ENCODE measurements at places on chromosomes 3 and 15. TPM values are rescaled to one million over a fixed set of nuclear protein-coding genes. Genes with fewer than 3 reads are reported as not detected.
A peak's percentile ranks its signal among the peaks of the same experiment; 100 is the strongest.

- DNase-seq: peak; percentile 21
- H3K4me1 ChIP-seq: peaks cover 34% of the 10 kb centered on the region
- no peaks in the 10 kb centered on the region for H3K27me3 ChIP-seq
- no peak overlapping the region for H3K4me3 ChIP-seq
- peaks cover 61% of the 10 kb centered on the region for H3K36me3 ChIP-seq
These were observed 4.4 kb downstream of the TMEM43 start for GRCh38 chr3:14129296-14129695.

Gene ROBO2
- 3.1 TPM for total RNA-seq

- H3K27ac ChIP-seq: no peak overlapping the region
- DNase-seq: no peak
- H3K4me1 ChIP-seq: no peaks in the 10 kb centered on the region
These were observed 289.8 kb downstream of the ARPP21 start for GRCh38 chr3:35929158-35929557.

GRCh38 chr3:37154668-37155314 is 19.6 kb downstream of the LRRFIP2 start:
- DNase-seq: no peak
- no peak overlapping the region for H3K4me3 ChIP-seq
- H3K4me1 ChIP-seq: peaks cover 4% of the 10 kb centered on the region
- no peaks in the 10 kb centered on the region for H3K27me3 ChIP-seq

- H3K27me3 ChIP-seq: no peaks in the 10 kb centered on the region
- H3K27ac ChIP-seq: no peak overlapping the region
- no peak for DNase-seq
- H3K36me3 ChIP-seq: no peaks in the 10 kb centered on the region
- H3K4me1 ChIP-seq: peaks cover 4% of the 10 kb centered on the region
These were observed 74.5 kb downstream of the FOXP1 start for GRCh38 chr3:71509066-71509465.

DNA sequence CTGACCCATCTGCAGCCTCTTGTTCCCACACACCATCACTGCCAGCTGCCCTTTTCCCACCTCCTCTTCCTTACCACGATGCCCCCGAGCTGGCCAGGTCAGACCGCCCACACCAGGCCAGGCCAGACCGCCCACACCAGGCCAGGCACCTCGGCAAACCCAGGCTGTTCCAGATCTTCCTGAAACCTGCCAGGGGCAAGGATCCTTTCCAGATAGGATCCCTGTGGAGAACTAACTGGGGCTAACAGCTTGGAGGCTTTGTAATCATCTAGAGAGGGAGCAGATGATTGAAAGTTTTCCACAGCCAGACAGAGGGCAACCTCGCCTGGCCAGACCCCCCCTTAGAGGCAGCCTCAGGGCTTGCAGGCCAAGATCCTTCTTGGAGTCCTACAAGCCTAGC is 287.3 kb upstream of the TLE3 start:
- no peak overlapping the region for H3K4me3 ChIP-seq
- DNase-seq: no peak
- H3K27me3 ChIP-seq: no peaks in the 10 kb centered on the region
- no peaks in the 10 kb centered on the region for H3K36me3 ChIP-seq
- H3K4me1 ChIP-seq: peaks cover 5% of the 10 kb centered on the region
- H3K27ac ChIP-seq: no peak overlapping the region

GRCh38 chr3:133853063-133853924 is 42.4 kb downstream of the RAB6B start:
- H3K4me1 ChIP-seq: no peaks in the 10 kb centered on the region
- H3K4me3 ChIP-seq: no peak overlapping the region
- DNase-seq: no peak
- no peaks in the 10 kb centered on the region for H3K27me3 ChIP-seq
- H3K36me3 ChIP-seq: no peaks in the 10 kb centered on the region

GRCh38 chr15:65414841-65415621 is 7.7 kb downstream of the IGDCC4 start:
- DNase-seq: no peak
- no peak overlapping the region for H3K27ac ChIP-seq
- peaks cover 5% of the 10 kb centered on the region for H3K27me3 ChIP-seq
- no peaks in the 10 kb centered on the region for H3K36me3 ChIP-seq
- no peaks in the 10 kb centered on the region for H3K4me1 ChIP-seq

Gene PLIN1
- total RNA-seq: 34.5 TPM

- DNase-seq: no peak
- no peaks in the 10 kb centered on the region for H3K36me3 ChIP-seq
- peaks cover 20% of the 10 kb centered on the region for H3K4me1 ChIP-seq
- peak overlapping the region; percentile 26 for H3K27ac ChIP-seq
- H3K4me3 ChIP-seq: no peak overlapping the region
These were observed 239.4 kb upstream of the ZPLD1 start for GRCh38 chr3:102195198-102195948.

- no peaks in the 10 kb centered on the region for H3K27me3 ChIP-seq
- no peak for DNase-seq
- no peak overlapping the region for H3K4me3 ChIP-seq
- H3K36me3 ChIP-seq: no peaks in the 10 kb centered on the region
- H3K4me1 ChIP-seq: no peaks in the 10 kb centered on the region
- no peak overlapping the region for H3K27ac ChIP-seq
These were observed 1092.9 kb downstream of the IGSF11 start for GRCh38 chr3:117941756-117942155.

- no peaks in the 10 kb centered on the region for H3K36me3 ChIP-seq
- H3K27me3 ChIP-seq: peaks cover 2% of the 10 kb centered on the region
- no peak for DNase-seq
- no peaks in the 10 kb centered on the region for H3K4me1 ChIP-seq
- no peak overlapping the region for H3K4me3 ChIP-seq
These were observed 175.6 kb upstream of the ATP10A start for GRCh38 chr15:26038693-26039092.

DNA sequence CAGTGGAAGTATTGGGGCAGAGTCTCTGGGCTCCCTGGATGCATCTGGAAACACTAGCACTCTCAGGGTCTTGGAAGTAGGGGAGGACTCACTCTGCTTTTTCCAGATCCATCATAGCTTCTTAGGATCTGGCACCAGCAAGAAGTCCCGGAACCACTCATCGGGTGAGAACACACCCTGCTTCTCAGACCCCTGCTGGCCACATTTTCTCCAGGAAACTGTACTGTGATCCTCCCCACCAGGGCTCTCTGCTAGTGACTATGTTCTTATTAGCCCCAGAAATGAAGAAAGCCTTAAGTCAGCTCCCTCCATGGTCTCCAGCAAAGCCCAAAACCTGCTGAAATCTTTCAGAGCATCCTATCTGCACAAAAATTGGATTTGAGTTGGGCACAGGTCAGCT is 197.3 kb upstream of the GADL1 start:
- no peak overlapping the region for H3K27ac ChIP-seq
- DNase-seq: no peak
- no peak overlapping the region for H3K4me3 ChIP-seq
- peaks cover 9% of the 10 kb centered on the region for H3K4me1 ChIP-seq
- no peaks in the 10 kb centered on the region for H3K27me3 ChIP-seq

DNA sequence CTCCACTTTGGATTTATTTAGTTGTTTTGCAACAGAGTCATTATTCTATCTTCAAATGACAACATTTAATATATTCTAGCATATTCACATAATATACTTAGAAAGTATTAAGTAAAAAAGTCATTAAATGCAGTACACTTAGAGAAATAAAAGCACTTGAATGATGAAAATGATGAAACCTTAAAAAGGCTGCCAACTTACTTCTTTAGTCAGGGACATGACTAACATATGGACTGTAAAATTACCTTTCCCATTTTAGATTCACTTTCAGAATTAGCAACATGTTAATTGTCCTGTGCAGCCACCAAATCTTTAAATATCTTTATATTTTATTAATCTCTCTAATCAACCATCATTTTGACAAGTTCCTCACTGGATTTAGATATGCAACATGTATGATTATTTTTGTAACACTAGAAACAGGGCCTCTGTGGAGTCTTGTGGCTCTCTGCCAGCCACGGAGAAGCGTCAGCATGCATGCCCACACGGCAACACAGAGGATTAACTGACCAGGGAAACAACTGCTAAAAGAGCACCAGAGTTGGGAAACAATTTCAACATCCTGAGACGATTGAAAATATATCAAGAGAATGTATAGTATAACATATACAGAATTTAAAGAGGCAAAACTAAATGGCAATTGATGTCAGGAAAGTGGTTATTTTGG is 95.7 kb downstream of the ANO10 start:
- H3K27me3 ChIP-seq: no peaks in the 10 kb centered on the region
- H3K36me3 ChIP-seq: peaks cover 4% of the 10 kb centered on the region
- no peak for DNase-seq
- H3K27ac ChIP-seq: no peak overlapping the region

DNA sequence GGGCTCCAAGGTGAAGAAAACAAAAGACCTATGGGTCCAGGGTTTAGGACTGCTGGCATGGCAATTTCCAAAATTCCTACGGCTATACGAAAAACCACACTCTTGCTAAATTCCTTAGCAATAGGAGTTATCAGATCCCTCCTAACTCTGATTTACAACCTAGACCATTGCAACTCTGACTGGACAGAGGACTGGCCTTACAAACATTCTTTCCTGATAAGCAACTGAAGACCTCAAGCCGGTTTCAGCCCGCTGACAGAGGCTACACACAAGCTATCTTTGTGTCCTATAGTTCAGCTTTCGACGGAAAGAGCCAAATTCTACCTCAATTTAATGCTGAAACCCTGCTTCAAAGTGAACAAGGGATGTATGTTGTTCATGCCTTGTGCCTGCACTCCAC is 38.3 kb upstream of the AGBL1 start:
- H3K4me3 ChIP-seq: no peak overlapping the region
- DNase-seq: no peak
- H3K36me3 ChIP-seq: no peaks in the 10 kb centered on the region

Gene ALDH1A2
- 0.62 TPM for total RNA-seq

- H3K36me3 ChIP-seq: peaks cover 5% of the 10 kb centered on the region
- H3K4me1 ChIP-seq: no peaks in the 10 kb centered on the region
- no peak overlapping the region for H3K4me3 ChIP-seq
- no peaks in the 10 kb centered on the region for H3K27me3 ChIP-seq
- no peak overlapping the region for H3K27ac ChIP-seq
- no peak for DNase-seq
These were observed 334.8 kb downstream of the PLCL2 start for GRCh38 chr3:17219593-17219992.

DNA sequence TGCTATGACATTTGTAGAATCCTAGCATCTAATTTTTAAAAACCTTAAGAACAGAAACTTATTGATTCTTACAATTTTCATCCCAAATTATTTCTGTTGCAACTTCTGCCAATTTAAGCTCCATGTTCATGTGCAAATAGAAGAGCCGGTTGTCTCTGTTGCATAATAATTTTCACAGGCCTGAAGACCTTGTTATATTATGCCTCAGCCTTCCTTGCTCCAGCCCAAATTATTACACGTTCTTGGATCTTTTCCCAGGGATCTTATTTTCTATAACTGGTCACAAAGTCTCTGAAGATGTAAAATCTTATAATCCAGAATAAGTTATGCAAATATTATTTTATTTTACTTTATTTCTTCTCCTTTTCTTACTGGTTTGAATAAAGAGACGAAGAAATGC is 210.7 kb upstream of the DPH6 start:
- H3K4me3 ChIP-seq: no peak overlapping the region
- no peaks in the 10 kb centered on the region for H3K36me3 ChIP-seq
- H3K27me3 ChIP-seq: no peaks in the 10 kb centered on the region

- peaks cover 29% of the 10 kb centered on the region for H3K4me1 ChIP-seq
- no peaks in the 10 kb centered on the region for H3K36me3 ChIP-seq
- H3K27me3 ChIP-seq: peaks cover 6% of the 10 kb centered on the region
- no peak overlapping the region for H3K27ac ChIP-seq
- DNase-seq: no peak
- H3K4me3 ChIP-seq: no peak overlapping the region
These were observed 3.7 kb downstream of the MELTF start for GRCh38 chr3:197025736-197026480.

DNA sequence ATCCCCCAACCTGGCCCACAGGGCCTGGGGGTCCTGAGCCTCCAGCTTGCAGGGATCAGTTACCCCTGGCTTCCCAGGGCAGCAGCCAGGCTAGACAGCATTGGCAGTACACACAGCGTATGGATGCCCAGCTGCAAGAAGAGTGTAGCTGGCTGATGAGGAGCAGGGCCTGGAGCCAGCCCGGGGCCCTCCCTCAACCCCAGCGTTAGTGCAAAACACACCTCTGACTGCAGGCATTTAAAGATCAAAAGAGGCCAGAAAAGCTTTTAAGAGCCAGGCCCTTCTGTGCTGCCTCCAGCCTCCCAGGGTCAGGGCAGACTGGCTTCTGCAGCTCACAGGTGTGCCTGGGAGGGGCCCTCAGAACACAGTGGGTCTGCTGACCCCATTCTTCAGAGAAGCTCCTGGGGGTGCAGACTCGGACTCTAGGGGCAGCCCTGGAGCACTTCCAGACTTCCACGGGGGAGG is 110.6 kb downstream of the ETFA start:
- no peak overlapping the region for H3K4me3 ChIP-seq
- H3K4me1 ChIP-seq: peaks cover 53% of the 10 kb centered on the region
- H3K27ac ChIP-seq: no peak overlapping the region
- peak; percentile 48 for DNase-seq
- peaks cover 18% of the 10 kb centered on the region for H3K36me3 ChIP-seq

Gene CADM2
- 2.8 TPM for total RNA-seq

- no peak for DNase-seq
- no peaks in the 10 kb centered on the region for H3K36me3 ChIP-seq
- no peak overlapping the region for H3K27ac ChIP-seq
- H3K4me1 ChIP-seq: peaks cover under 1% of the 10 kb centered on the region
- H3K27me3 ChIP-seq: no peaks in the 10 kb centered on the region
- no peak overlapping the region for H3K4me3 ChIP-seq
These were observed 78.8 kb downstream of the SLC7A14 start for GRCh38 chr3:170507063-170507462.

- no peak overlapping the region for H3K4me3 ChIP-seq
- no peak for DNase-seq
- H3K4me1 ChIP-seq: no peaks in the 10 kb centered on the region
- H3K27ac ChIP-seq: no peak overlapping the region
- no peaks in the 10 kb centered on the region for H3K27me3 ChIP-seq
These were observed 6.3 kb upstream of the TRIM59 start for GRCh38 chr3:160455846-160456245.

GRCh38 chr3:123020709-123021108 is 6.9 kb downstream of the SEMA5B start:
- DNase-seq: no peak
- no peaks in the 10 kb centered on the region for H3K36me3 ChIP-seq
- no peaks in the 10 kb centered on the region for H3K4me1 ChIP-seq

DNA sequence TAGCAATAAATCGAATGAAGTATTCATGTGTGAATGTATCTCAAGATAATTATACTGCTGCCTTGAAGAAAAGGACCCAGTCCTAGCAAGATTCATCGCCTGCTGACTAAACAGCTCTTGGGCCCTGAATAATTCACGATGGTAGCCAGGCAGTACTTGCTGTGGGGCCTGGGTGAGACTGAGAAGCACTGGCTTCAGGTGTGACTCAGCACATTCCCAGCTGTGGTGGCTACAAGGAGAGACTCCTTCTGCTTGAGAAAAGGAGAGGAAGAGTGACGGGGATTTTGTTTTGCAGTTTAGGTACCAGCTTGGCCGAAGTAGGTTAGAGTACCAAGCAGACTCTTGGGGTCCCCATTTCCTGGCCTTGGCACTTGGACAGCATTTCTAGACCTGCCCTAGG is 47.6 kb upstream of the CD200R1L start:
- H3K27me3 ChIP-seq: peaks cover 4% of the 10 kb centered on the region
- no peaks in the 10 kb centered on the region for H3K4me1 ChIP-seq
- no peak overlapping the region for H3K27ac ChIP-seq

GRCh38 chr15:64766058-64766457 is 9.3 kb downstream of the RBPMS2 start:
- no peak overlapping the region for H3K27ac ChIP-seq
- no peaks in the 10 kb centered on the region for H3K36me3 ChIP-seq
- no peaks in the 10 kb centered on the region for H3K27me3 ChIP-seq
- no peaks in the 10 kb centered on the region for H3K4me1 ChIP-seq

- H3K4me3 ChIP-seq: peak overlapping the region; percentile 75
- no peak for DNase-seq
These were observed 565 bp downstream of the MANF start for GRCh38 chr3:51385621-51386091.
